ENCODE measurements at places on chromosomes 11 and 22.

- peak; percentile 42 for DNase-seq
These were observed 29.5 kb upstream of the MYH9 start for GRCh38 chr22:36417281-36417686.

DNA sequence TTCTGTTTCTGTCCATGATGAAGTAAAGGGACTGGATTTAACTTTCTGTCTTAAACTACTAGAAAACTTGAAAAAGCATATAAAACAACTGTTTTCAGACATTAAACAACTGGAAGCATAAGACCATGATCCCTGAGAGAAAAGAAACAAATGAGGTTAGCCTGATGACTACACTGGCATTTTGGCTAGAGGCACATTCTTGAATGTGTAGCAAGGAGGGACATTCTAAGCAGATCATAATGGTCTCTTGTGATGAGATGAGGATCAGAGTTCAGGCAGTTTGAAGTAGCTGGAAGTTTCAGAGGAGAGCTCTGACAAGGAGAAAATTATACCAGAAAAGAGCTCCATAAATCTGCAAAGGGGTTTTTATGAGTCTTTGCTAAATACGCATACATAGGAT lies 75.4 kb downstream of the AASDHPPT start:
- peak; percentile 11 for DNase-seq

DNA sequence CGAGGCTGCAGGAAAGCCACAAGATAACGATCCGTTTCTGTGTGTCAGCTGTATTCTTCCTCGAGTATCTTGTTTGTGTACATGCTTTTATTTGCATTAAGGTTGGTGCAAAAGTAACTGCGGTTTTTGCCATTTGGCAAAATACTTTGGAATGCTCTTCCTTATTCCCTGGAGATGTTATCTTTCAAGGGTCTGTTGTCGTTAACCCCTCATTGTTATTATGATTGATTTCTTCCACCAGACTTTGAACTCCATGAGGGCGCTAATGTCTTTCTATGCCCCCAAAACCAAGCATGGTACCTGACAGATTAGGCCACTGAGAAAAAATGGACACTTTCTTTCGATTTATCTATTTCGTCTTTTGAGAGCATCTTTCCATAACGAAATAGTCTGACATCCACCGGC lies 563 bp upstream of the PSMA1 start:
- no peak for DNase-seq

GRCh38 chr11:33723238-33723881 lies 12.9 kb downstream of the CD59 start:
- DNase-seq = peak; percentile 98

- DNase-seq = peak; percentile 91
These were observed 6.0 kb downstream of the RNF169 start for GRCh38 chr11:74754507-74755252.

GRCh38 chr11:61964058-61964665 lies 3.3 kb downstream of the FTH1 start:
- DNase-seq = no peak

DNA sequence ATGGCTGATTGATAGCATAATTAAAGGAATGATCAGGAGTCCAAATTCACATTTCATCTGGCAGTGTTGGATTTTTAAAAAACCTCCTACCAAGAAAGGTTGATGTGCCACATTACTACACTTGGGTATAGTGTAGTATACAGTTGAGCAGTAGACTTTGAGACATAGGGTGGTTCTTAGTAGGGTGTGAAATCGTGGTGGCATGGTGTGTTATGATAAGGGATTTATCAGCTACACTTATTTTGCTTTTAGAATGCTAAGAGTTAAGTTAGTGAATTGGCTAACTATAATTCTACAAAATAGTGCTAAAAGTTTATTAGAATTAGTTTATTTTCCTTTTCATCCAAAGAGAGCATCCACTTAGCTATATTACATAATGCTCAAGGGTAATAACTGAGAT lies 13.1 kb downstream of the TBCEL start:
- no peak for DNase-seq

GRCh38 chr11:65646288-65646957 lies 8.5 kb downstream of the SIPA1 start:
- DNase-seq = no peak

DNA sequence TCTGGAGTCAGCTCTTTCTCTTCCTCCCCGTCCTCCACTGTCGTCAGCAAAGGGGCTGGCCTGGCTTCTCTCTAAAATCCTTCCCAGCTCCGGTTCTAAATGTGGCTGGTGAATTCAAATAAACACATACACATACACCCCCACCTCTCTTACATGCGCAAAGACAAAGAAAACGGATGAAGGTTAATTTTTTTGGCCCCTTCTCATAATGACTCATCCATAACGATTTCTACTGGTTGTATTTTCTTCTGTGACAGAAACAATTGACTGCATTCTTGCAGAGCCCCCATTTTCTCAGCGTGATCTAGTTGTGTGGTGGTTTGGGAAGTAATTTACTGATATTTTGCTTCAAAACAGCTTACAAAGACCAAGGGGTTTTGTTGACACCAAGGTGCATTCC lies 130.0 kb upstream of the NTM start:
- DNase-seq = no peak

- no peak for DNase-seq
These were observed 24.3 kb upstream of the HIKESHI start for GRCh38 chr11:86277741-86278140.

All from fibroblast of skin of scalp (primary cell).